ENCODE measurements at places on chromosomes 6 and 20. TPM values are rescaled to one million over a fixed set of nuclear protein-coding genes. Genes with fewer than 3 reads are reported as not detected.

Gene SLC17A1
- not detected for total RNA-seq

Gene TSPO2
- total RNA-seq, result not detected

Gene CST2
- 0.25 TPM for total RNA-seq

Gene ADGRF5
- total RNA-seq, result not detected

Gene SMIM13
- total RNA-seq, result 15.2 TPM

Gene CYP39A1
- not detected for total RNA-seq

Gene TFB1M
- total RNA-seq, result 7.2 TPM

Gene BPIFB2
- total RNA-seq, result not detected

Gene ADTRP
- not detected for total RNA-seq

Gene DNMT3B
- 5.2 TPM for total RNA-seq

Gene DPPA5
- not detected for total RNA-seq

Gene CGA
- total RNA-seq, result 0.48 TPM

Gene RNF217
- total RNA-seq, result 3.9 TPM
